ENCODE measurements at places on chromosomes 6 and 20.
A peak's percentile ranks its signal among the peaks of the same experiment; 100 is the strongest.

DNA sequence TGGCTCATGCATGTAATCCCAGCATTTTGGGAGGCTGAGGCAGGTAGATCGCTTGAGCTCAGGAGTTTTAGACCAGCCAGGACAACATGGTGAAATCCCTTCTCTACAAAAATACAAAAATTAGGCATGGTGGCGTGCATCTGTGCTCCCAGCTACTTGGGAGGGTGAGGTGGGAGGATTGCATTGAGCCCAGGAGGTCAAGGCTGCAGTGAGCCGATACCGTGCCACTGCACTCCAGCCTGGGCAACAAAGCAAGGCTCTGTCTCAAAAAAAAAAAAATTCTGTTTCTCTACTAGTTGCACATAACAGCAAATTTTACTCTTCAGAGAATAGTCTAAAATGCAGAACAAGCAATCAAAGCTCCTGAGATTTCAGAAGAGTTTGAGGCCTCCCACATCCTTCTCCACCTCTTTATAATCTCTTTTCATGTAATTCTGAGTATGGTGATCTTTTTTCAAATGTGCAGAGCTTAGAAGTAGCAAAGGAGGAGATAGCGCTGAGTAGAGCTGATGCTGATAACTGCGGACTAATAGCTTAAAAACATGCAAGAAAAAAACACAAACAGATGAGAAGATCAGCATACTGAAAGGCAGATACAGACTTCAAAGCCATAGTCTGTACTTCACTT, 23.3 kb downstream of the LRRN4 start:
- no peak for DNase-seq

DNA sequence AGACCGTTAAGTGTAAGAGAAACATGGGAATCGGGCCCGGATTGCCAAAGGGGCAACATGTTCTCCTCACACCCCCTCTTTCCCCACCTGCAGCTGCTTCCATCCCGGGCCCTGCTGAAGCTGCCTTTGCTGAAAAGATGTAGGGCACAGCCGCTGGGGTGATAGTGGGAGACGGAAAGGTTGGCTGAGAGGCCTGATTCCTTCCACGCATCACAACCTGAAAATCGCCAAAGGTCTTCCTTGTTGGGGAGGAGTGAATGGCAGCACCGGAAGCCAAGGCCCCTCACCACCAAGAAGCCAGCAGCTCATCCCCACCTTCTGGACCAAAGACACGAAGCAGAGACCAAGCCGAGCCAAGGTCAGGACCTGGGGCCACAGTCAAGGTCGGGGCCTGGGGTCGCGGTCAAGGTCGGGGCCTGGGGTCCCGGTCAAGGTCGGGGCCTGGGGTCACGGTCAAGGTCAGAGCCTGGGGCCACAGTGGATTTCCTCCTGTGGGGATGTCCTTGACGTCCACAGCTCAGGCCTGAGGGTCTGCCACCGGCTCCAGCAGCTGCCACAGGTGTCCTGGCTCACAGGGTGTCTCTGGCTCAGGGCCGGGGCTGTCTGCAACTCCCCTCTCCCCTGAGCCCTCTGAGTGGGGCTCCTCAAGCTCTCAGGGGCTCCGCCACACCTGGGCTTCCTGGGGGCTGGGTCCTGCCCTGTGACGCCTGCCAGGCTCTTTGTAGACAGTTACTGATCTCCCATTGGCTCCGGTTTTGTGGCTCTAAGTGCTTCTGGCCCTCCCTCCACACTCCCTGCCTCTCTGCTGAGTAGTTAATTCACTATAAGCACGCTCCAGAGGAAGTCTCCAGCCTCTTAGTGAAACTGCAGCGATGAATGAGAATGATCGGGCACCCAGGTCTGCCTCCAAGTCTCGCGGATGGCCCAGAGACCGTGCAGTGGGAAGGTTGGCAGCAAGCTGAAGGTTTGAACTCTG, 5.5 kb upstream of the CHRNA4 start:
- peak; percentile 34 for DNase-seq

- no peak for DNase-seq
Observed at GRCh38 chr20:51366155-51366886, 176.2 kb downstream of the NFATC2 start.

- DNase-seq: peak; percentile 76
Observed at GRCh38 chr6:136289327-136289578, 393 bp downstream of the BCLAF1 start.

DNA sequence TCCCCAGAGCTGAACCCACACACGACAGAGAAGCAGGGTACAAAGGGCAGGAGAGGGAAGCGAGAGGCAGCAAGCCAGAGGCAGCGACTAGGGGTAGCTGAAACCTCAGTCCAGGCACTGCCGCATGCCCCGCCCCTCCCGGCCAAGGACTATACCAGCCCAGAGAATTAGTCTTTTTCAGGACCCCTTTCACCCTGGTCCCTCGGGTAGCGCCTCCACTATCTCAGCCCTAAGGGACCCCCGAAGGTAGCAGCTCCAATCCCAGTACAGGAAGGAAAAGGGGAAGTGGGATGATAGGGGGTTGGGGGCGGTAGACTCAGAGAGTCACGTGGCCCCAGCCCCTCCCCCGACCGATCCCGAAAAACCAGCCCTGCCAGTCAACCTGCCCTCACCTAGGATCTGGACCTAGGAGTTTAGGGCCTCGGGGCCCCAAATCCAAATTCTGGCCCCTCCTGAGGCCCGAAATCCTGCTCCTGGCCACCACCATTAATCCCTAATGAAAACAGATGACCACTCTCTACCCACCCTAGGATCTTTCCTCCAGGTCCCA, 1.3 kb downstream of the RGL2 start:
- no peak for DNase-seq

- no peak for DNase-seq
Observed at GRCh38 chr6:169852504-169853195, 101.2 kb downstream of the ERMARD start.

- no peak for DNase-seq
Observed at GRCh38 chr6:90709431-90709996, 122.6 kb upstream of the MAP3K7 start.
